ENCODE measurements at places on chromosomes 5 and 9.

- no peak for DNase-seq
Measured at GRCh38 chr5:179186801-179187200, 126.6 kb downstream of the ZNF354C start.

- no peak for DNase-seq
Measured at GRCh38 chr9:122315534-122315933, 50.9 kb downstream of the MRRF start.

GRCh38 chr9:22440841-22441240 lies 5.8 kb upstream of the DMRTA1 start:
- DNase-seq: no peak

GRCh38 chr5:1698589-1699316 lies 100.9 kb downstream of the MRPL36 start:
- no peak for DNase-seq

DNA sequence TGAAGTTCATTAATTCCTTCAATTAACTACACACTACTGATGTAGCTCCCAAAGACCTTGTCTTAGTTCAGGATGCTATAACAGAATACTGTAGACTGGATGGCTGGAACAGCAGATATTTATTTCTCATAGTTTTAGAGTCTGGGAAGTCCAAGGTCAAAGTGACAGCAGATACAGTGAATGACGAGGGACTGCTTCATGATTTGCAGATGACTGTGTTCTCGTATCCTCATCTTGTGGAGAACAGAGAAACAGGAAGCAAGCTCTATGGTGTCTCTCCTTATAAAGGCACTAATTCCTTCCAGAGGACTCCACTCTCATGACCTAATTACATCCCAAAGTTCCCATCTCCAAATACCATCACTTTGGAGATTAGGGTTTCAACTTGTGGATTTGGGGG lies 65.6 kb upstream of the MAP1B start:
- no peak for DNase-seq

DNA sequence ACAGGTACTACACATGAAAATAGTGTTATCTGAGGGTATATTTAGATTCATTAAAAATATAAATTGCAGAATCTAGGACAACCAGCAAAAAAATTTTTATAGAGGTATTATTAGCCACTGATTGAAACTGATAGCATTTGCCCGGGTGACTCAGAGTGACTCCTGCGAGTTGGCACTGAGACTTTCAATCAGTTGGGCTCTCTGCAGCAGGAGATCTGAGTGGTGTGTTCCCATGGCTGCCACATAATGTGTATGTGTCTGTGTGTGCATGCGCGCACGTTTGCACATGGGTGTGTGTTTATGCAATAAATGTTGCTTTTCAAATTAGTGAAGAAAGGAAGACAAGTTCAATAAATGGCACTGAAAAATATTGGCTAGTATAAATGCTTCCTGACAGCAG lies 100.1 kb upstream of the MRPS30 start:
- DNase-seq: no peak

DNA sequence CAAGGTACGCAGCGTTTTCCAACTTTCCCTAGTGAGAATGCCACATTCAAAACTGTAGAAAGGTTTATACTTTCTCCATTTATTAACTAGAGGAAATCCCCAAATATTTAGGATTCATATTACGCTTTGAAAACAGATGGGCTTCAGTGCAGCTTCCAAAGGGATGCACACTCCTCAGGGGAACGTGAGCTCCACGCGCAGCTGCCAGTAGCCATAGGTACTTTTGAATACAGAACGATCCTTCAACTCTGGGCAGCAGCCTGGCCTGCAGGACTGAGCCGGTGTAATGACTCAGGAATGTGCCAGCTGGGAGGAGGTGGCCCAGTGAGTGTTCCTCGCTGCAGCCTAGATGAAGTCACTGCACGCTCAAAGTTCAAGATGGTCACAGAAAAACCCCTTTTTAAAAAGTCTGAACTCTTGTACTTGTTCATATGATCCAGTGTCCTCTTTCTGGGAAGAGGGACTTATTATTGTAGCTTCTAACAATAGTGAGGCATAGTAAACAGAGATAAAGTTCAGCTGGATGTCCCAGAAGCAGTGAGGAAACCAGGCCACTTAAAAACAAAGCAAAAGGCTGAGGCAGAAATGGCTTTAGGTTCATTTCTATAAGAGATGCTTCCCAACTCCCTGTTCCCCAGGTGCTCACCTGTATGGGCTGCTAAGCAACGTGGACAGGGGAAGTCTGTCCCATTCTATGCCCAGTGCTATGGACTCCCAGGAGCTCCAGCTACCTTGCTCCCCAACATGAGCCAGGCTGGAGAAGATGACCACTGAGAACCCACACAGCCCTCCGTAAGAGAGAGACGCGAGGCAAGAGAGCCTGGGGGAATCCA lies 130.0 kb downstream of the LHFPL2 start:
- no peak for DNase-seq

- no peak for DNase-seq
Measured at GRCh38 chr9:123965801-123966686, 36.1 kb upstream of the DENND1A start.

DNA sequence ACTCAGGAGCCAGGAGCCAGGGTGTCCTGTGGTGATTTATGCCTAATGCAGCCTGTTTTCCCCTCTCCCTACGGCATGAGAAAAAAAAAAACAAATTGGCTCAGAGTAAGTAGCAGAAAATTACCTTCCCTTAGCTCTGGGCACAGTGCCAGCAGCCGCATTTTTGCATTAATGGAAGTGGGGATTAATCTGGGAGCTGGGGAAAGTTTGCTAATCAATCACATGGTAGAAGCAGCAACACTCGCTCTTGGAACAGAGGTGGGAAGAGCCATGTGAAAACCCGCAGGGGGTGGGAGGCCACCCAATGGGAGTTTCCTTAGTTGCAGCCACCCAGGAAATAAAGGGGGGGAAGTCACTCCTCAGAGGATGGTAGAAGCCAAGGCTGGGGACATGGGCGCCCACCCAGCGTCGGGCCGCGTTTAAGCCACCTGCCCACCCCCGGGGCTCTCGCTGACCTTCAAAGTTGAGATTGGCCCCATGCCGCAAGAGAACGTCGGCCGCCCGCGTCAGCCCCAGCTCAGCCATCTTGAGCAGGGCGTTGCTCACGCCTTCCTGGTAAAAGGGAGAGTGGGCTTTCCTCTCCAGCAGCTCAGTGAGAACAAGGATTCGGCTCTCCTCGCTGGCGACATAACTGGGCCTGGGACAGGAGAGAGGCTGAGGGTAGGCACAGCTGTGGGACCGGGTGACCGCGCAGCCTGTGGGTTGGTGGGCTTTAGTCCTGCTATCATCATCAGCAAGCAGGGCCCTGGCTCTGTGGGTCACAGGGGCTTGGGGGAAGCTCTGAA lies 1.7 kb downstream of the ASB6 start:
- DNase-seq: no peak

GRCh38 chr5:32443541-32444430 lies 754 bp downstream of the ZFR start:
- peak; percentile 78 for DNase-seq

- DNase-seq: no peak
Measured at GRCh38 chr9:99106044-99106375, 1.1 kb downstream of the TGFBR1 start.

GRCh38 chr9:112838342-112838741 lies 52.3 kb downstream of the SLC46A2 start:
- no peak for DNase-seq

DNA sequence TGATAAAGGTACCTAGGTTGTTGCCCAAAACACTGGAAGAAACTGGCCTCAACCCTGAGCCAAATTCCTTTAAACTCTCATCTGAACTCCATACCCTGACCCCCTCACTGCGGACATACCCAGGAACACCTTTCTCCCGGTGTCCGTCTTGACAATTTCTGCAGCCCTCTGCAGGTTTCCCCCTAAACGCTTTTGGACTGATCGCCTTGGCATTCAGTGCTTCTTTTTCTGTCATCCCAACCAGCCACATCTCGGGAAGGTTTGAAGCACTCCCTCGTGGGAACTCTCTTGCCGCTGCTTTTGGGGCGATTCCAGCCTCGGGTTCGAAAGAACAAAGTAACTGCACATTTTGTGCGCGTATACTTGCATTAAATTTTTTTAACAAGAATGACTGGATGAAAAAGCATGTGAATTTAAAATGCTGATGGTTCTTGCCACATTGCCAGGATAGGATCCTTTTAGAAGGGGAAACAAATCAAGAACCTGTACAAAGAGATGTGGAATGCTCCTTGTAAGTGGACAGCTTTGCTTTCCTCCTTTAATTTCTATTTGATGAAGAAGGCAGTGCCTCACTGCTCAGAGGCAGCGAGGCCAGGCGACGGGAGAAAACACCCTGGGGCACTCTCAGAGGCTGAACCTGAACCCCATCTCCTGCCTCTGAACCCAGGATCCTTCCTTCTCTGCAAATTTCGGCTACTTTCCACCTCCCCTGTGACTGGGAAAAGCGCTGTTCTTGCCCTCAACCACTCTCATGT lies 615 bp downstream of the PSMD5 start:
- no peak for DNase-seq

DNA sequence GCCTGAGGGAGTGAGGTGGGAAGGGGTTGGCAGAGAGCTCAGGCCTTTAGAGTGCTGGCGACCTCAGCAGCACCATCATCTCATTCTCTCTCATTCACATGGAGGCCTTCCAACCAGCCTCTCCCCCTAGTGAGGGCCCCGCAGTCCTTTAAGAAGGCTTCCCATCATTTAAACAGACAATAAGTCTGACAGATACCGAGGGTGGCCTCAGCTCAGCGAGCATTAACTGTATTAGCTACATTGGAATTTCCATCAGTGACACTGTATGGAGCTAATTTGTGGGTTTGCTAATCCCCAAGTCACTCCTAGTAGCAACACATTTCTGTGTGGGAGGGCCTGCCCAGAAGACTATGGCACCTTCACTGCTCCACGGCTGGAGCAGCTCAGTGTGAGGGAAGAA lies 75.8 kb downstream of the INSYN2B start:
- DNase-seq: no peak

- no peak for DNase-seq
Measured at GRCh38 chr5:9596171-9596780, 33.9 kb downstream of the TAS2R1 start.
